ENCODE measurements at places on chromosomes 3 and 15.

DNA sequence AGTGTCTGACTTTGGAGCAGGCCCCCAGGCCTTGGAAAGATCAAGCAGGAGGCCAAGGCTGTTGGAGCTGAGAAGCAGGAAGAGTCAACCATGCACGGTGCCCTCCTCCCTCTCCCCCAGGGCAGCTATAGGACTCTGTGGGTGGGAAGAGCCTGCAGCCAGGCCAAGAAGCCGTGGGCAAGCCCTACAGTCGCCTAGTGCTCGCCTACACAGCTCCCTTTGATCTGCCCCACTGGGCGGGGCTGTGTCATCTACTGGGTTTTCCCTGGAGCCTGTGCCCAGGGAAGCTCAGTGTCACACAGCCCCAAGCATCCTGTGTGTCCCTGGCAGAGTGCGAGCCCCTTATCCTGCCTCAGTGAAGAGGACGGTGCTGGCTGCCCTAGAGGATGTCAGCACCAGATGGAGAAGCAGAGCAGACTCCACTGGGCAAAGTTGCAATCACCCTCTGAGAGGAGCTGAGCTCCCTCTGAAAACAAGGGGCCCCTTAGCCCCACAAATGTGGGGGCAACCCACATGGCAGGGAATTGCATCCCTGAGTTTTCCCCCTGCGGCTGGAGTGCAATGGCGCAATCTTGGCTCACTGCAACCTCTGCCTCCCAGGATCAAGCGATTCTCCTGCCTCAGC, 72.2 kb downstream of the KLF13 start:
- no peak for DNase-seq

DNA sequence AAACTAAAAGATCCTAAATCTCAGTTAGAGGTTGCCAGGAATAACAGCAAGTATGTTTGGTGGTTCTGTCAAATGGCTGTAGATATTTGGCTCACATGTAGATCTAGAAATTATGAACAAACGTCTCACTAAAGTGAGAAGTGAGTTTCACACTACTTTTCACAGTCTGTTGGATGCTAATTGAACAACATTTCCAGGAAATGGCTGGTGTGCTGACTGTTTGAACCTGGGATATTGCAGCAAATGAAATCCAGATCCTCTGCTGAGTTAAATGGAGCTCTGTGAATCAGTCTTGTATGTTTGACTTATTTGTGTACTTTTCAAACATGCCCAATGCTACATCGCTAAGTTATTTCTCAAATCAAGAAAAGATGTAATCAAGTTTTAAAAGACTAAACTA, 21.3 kb upstream of the RSL24D1 start:
- DNase-seq = no peak

- no peak for DNase-seq
These were observed 80.1 kb upstream of the HERC1 start for GRCh38 chr15:63913786-63914315.

GRCh38 chr15:39128746-39129145, 452.1 kb upstream of the THBS1 start:
- no peak for DNase-seq

DNA sequence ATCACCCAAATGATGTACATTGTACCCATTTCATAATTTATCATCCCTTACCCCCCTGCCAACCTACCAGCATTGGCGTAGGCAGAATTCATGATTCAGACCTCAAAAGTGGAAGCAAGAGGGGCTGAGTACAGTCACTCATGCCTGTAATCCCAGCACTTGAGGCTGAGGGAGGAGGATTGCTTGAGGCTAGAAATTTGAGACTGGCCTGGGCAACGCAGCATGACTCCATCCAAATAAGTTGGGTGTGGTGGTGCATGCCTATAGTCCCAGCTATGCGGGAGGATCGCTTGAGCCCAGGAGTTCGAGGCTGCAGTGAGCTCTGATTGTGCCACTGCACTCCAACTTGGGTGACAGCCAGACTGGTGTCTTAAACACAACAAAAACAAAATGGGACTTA, 10.4 kb downstream of the TTC14 start:
- no peak for DNase-seq

- no peak for DNase-seq
These were observed 11.6 kb upstream of the CSPG5 start for GRCh38 chr3:47590216-47590615.

GRCh38 chr3:12239301-12239700, 49.6 kb upstream of the PPARG start:
- DNase-seq = no peak

- no peak for DNase-seq
These were observed 8.6 kb downstream of the TLR9 start for GRCh38 chr3:52216585-52217408.

GRCh38 chr15:75347222-75348033, 589 bp downstream of the NEIL1 start:
- no peak for DNase-seq

- DNase-seq = no peak
These were observed 128.9 kb downstream of the LPP start for GRCh38 chr3:188282871-188283270.

DNA sequence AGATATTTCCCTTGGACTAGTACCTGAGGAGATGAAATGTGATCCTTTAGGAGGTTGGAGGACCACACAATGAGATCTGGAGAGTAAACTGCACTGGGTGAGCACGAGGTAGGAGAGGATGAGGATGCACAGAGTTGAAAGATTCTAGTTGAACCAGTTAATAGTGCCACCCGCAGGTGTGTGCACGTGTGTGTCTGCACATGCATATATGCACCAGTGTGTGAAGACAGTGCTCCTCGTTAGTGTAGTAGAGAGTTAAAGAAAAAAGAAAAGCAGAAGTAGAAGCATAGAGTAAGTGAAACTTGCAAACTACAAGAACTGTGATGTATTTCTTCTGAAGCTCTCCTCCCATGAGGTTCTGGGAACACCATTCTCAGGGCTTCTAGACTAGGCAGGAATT, 8.4 kb downstream of the MED12L start:
- DNase-seq = no peak
